ENCODE measurements at places on chromosomes 7 and 10.

DNA sequence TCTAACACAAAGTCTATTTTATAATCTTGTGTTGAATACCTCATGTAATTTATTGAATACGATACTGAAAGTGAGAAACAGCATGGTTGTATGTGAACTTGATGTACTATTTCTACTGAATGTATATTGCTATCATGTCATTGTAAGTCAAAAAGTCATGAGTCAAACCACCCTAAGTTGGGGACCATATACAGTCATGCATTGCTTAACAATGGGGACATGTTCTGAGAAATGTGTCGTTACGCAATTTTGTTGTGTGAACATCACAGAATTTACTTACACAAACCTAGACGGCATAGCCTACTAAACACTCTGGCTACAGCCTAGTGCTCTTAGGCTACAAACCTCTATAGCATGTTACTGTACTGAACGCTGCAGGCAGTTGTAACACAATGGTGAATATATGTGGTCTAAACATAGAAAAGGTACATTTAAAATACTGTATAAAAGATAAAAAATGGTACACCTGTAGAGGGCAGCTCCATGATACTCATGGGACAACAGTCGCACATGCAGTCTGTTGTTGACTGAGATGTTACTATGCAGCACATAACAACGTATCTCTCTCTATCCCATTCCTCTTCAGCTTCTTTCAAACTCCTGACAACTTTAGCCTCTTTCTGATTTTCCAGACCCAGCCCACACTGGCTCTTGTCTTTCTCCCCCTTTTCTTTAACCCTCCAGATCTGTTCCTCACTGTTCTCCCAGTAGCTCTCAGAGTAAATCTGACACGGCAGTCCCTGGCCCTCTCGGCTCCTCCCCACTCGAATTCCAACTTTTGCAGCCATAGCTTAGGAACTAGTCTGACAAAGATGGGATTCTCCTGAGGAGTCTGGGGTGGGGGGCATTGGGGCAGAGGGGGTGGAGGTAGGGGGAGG lies 90.1 kb downstream of the SNX10 start:
- H3K27me3 ChIP-seq: peaks cover 28% of the 10 kb centered on the region
- H3K4me1 ChIP-seq: no peaks in the 10 kb centered on the region
- H3K36me3 ChIP-seq: no peaks in the 10 kb centered on the region
- no peak for DNase-seq
- no peak overlapping the region for H3K4me3 ChIP-seq
- H3K27ac ChIP-seq: no peak overlapping the region

DNA sequence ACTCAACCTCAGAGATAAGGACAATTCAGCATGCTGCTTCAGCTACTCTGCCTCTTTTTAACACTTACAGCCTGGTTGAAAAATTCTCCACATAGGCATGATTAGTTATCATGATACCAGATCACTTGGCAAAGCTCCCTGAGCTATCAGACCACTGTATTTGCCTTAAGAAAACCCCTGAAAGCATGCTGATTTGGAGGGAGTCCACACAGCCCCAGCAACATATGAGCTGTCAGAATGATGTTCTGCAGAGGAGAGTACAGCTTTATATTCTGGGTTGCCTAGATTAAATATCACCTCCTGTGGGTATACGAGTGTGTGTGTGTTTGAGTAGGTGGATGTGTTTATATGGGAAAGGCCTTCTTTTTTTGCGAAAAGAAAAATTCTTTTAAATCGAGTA lies 170.2 kb upstream of the CHRM2 start:
- no peak overlapping the region for H3K4me3 ChIP-seq
- H3K36me3 ChIP-seq: no peaks in the 10 kb centered on the region
- no peaks in the 10 kb centered on the region for H3K27me3 ChIP-seq
- no peak for DNase-seq
- no peaks in the 10 kb centered on the region for H3K4me1 ChIP-seq
- H3K27ac ChIP-seq: no peak overlapping the region

DNA sequence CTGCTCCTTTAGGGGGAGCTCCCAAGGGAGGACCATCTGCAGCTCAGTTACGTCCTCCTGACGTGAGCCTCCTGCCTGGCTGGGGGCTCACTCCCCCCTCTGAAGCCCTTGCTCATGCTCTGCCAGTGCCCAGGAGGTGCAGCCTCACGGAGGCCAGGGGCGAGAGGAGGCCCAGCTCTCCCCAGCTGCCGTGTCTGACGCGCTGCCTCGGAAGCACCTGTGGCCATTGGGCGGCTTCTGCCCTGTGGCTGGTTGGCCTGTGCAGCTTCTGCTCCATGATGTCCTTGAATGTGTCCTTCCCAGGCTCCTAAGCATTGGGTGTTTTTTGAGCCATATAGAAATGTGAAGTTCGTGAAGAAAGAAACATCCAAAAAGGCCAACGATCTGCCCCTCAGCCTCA lies 91.3 kb downstream of the DYNC2I1 start:
- no peaks in the 10 kb centered on the region for H3K4me1 ChIP-seq
- no peaks in the 10 kb centered on the region for H3K36me3 ChIP-seq
- H3K4me3 ChIP-seq: no peak overlapping the region

- DNase-seq: no peak
- no peak overlapping the region for H3K4me3 ChIP-seq
- no peaks in the 10 kb centered on the region for H3K36me3 ChIP-seq
- no peaks in the 10 kb centered on the region for H3K27me3 ChIP-seq
Measured at GRCh38 chr7:137331378-137331777, 12.2 kb downstream of the PTN start.

DNA sequence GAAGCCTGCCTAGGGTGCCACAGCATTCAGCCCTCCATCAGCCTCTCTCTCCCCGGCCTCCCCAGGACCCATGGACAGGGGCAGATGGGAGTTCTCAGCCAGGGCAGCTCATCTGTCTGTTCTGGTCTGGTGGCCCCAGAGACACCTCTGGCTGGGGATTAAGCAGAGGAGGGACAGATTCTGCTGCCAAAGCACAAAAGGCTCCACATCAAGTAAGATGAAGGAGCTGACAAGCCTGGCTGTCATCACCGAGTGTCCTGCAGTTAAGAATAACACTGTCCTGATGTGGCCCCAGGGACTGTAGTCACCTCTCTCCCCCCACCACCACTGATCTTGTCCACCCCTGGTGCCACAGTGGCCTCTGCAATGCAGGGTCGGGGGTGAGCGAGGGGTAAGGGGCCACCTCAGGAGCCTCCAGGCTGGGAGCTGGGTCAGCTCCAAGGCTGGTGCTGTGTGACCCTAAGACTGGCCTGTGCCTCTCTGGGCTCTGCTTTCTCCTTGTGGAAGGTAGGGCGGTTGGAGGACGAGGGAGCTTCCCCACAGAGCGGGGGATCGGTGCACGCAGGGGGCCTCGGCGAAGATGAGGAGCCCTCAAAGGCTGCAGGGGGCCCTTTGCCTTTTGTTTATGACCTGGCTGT lies 18.7 kb downstream of the C10orf105 start:
- H3K4me1 ChIP-seq: peaks cover 20% of the 10 kb centered on the region
- no peak for DNase-seq
- no peaks in the 10 kb centered on the region for H3K36me3 ChIP-seq
- no peak overlapping the region for H3K27ac ChIP-seq

GRCh38 chr10:101066146-101066895 lies 4.5 kb downstream of the KAZALD1 start:
- H3K4me1 ChIP-seq: peaks cover 47% of the 10 kb centered on the region
- H3K27ac ChIP-seq: peak overlapping the region; percentile 67
- H3K27me3 ChIP-seq: peaks cover 18% of the 10 kb centered on the region
- no peaks in the 10 kb centered on the region for H3K36me3 ChIP-seq
- peak overlapping the region; percentile 44 for H3K4me3 ChIP-seq

- no peaks in the 10 kb centered on the region for H3K27me3 ChIP-seq
- no peaks in the 10 kb centered on the region for H3K4me1 ChIP-seq
- no peak for DNase-seq
- no peak overlapping the region for H3K4me3 ChIP-seq
Measured at GRCh38 chr10:133132473-133133291, 27.3 kb upstream of the KNDC1 start.

- peak overlapping the region; percentile 61 for H3K4me3 ChIP-seq
- H3K36me3 ChIP-seq: peaks cover 3% of the 10 kb centered on the region
- peaks cover 41% of the 10 kb centered on the region for H3K4me1 ChIP-seq
- H3K27me3 ChIP-seq: no peaks in the 10 kb centered on the region
- no peak for DNase-seq
Measured at GRCh38 chr7:151185762-151186639, 1.0 kb downstream of the ASB10 start.

- no peak overlapping the region for H3K4me3 ChIP-seq
- DNase-seq: no peak
- H3K27ac ChIP-seq: no peak overlapping the region
Measured at GRCh38 chr7:77226357-77226839, 26.8 kb upstream of the FGL2 start.

- DNase-seq: no peak
- H3K36me3 ChIP-seq: no peaks in the 10 kb centered on the region
- no peak overlapping the region for H3K27ac ChIP-seq
Measured at GRCh38 chr7:24717247-24717622, 40.0 kb downstream of the GSDME start.

- no peak overlapping the region for H3K4me3 ChIP-seq
- H3K4me1 ChIP-seq: no peaks in the 10 kb centered on the region
- no peak overlapping the region for H3K27ac ChIP-seq
- DNase-seq: no peak
Measured at GRCh38 chr7:48101352-48101751, 12.3 kb downstream of the UPP1 start.

- no peak overlapping the region for H3K4me3 ChIP-seq
- no peaks in the 10 kb centered on the region for H3K27me3 ChIP-seq
- no peak overlapping the region for H3K27ac ChIP-seq
Measured at GRCh38 chr7:139769066-139769465, 8.7 kb downstream of the HIPK2 start.

DNA sequence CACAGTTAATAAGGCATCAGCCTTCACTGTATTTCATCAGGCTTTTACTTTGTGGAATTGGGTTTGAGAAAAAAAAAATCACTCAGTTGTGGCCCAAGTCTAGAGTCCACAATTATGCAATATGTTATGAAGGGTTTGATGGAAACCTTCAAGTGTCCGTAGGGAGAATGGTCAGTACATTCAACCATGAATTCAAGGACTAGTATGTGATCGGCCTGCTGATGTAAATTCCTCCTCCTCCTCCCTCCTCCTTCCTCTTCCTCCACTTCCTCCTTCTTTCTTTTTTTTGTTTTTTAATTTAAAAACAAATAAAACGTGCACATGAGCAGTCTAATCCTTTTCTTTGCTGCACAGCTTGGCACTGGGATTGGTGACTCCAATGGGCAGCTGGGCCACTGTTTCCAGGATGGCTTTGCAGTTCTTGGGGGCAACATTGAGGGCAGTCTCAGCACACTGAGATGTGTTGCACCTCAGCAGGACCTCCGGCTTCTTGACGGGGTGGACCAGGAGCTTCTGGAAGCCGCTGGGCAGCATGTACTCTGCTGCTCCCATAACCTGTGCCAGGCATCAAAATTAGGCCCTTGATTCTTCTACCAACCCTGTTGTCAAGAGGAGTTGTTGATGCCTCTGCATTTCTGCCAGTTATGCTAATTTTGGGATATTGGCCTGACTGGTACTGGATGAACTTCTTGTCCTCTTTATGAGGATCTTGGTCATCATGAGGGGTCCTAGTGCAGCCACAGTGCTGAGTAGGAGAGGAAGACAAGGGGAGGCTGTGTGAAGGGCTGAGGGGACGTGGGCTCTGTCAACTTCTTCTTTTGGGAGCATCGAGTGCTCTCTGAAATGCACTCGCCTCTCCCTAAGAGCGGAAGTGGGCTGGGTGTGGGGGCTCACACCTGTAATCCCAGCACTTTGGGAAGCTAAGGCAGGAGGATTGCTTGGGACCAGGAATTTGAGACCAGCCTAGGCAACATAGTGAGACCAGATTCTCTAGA lies 9.3 kb upstream of the IL2RA start:
- no peaks in the 10 kb centered on the region for H3K4me1 ChIP-seq
- peak overlapping the region; percentile 41 for H3K27ac ChIP-seq
- DNase-seq: no peak

GRCh38 chr7:59079-60016 lies 133.0 kb upstream of the FAM20C start:
- peaks cover 15% of the 10 kb centered on the region for H3K4me1 ChIP-seq
- H3K27ac ChIP-seq: no peak overlapping the region
- no peak for DNase-seq
- H3K4me3 ChIP-seq: no peak overlapping the region
- H3K27me3 ChIP-seq: no peaks in the 10 kb centered on the region

GRCh38 chr7:137606061-137606674 lies 240.6 kb downstream of the DGKI start:
- H3K27me3 ChIP-seq: no peaks in the 10 kb centered on the region
- H3K4me3 ChIP-seq: no peak overlapping the region
- no peak overlapping the region for H3K27ac ChIP-seq
- DNase-seq: no peak
- H3K4me1 ChIP-seq: no peaks in the 10 kb centered on the region

GRCh38 chr7:28211006-28211405 lies 30.4 kb upstream of the JAZF1 start:
- no peaks in the 10 kb centered on the region for H3K27me3 ChIP-seq
- no peak overlapping the region for H3K4me3 ChIP-seq
- DNase-seq: no peak
- no peaks in the 10 kb centered on the region for H3K4me1 ChIP-seq
- no peak overlapping the region for H3K27ac ChIP-seq

GRCh38 chr7:25429731-25430130 lies 201.4 kb upstream of the NPVF start:
- H3K36me3 ChIP-seq: no peaks in the 10 kb centered on the region
- H3K27ac ChIP-seq: no peak overlapping the region
- H3K4me1 ChIP-seq: no peaks in the 10 kb centered on the region

DNA sequence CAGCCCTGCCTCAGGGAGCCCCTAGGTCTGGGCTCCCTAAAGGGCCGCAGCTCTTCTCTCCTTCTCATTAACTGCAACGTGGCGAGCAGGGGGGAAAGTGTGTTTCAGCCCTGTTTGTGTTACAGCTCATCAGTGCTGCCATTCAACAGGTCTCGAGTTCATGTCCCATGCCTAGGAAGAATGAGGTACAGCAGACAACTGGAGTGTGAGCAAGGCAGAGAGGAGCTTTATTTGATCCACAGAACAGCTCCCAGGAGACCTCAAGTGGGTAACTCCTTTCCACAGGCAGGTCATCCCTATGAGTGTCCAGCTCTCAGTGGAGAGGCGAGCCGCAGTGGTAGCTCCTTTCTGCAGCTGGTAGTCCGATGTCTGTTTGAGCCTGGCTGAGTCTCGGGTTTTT lies 313.1 kb downstream of the AUTS2 start:
- no peaks in the 10 kb centered on the region for H3K4me1 ChIP-seq
- H3K4me3 ChIP-seq: no peak overlapping the region
- no peaks in the 10 kb centered on the region for H3K36me3 ChIP-seq
- no peaks in the 10 kb centered on the region for H3K27me3 ChIP-seq
- no peak for DNase-seq

DNA sequence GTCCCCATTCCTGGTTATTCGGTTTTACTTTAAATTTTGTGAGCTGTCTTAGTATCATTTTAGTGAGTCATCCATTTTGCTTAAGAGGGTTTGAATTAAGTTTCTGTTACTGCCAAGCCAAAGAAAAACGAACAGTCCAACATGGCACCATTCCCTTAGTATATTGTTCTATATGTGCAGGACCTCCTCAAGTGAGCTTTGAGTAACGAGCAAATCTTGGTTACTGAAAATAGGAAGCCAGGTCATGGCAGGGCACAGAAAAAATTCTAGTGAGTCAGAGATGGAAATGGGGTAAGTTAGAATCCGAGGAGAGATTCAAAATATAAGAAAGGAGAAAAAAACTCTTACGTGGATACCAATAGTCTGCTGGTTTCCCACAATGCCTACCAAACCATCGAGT lies 292.9 kb downstream of the BAMBI start:
- no peak overlapping the region for H3K27ac ChIP-seq
- H3K4me1 ChIP-seq: no peaks in the 10 kb centered on the region
- no peaks in the 10 kb centered on the region for H3K27me3 ChIP-seq
- DNase-seq: no peak
- H3K4me3 ChIP-seq: no peak overlapping the region

- H3K27ac ChIP-seq: no peak overlapping the region
- no peak overlapping the region for H3K4me3 ChIP-seq
- DNase-seq: no peak
- H3K36me3 ChIP-seq: no peaks in the 10 kb centered on the region
- H3K27me3 ChIP-seq: no peaks in the 10 kb centered on the region
- no peaks in the 10 kb centered on the region for H3K4me1 ChIP-seq
Measured at GRCh38 chr10:44921061-44921460, 9.9 kb downstream of the TMEM72 start.
